ENCODE measurements at places on chromosomes 3 and 15.

- DNase-seq = no peak
Measured at GRCh38 chr15:47732248-47732647, 14.9 kb downstream of the SEMA6D start.

DNA sequence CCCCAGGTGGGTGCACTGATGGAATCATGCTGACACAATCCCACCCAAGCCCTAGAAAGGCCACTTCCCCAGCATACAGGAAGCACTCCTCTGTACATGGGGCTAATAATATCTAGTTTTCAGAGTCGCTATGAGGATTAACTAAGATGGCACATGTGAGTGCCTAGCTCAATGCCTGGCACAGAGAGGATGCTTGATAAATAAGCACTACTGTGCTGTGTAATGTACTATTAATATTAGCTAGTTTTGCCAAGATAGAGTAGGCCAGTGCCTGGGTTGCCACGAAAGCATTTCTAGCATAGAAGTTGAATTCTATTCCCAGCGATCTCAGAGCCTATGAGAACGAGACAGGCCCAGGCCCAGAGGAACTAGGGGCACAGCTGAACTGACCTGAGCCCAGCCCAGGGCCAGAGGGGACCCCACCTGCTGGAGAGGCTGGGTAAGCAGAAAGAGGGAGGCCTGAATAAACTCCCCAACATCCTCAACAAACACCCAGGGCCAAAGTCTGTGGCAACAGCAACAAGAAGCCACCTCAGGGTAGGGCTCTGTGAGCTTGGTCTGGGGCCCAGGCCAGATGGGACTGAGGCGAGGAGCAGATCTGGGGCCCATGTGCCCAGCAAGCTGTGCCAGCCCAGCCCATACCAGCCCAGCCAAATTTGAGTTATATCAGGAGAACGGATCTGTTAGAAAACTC lies 7.6 kb upstream of the SEMA7A start:
- no peak for DNase-seq

GRCh38 chr3:65955792-65956477 lies 82.8 kb downstream of the MAGI1 start:
- DNase-seq = no peak

- DNase-seq = no peak
Measured at GRCh38 chr3:28218917-28219198, 22.6 kb upstream of the CMC1 start.

- DNase-seq = no peak
Measured at GRCh38 chr3:189631409-189631808, 220 bp downstream of the TP63 start.

GRCh38 chr3:34919025-34919424 lies 720.3 kb upstream of the ARPP21 start:
- DNase-seq = no peak

Data from suppressor macrophage treated with lipopolysaccharide for 4 hours (primary cell).